ENCODE measurements at places on chromosomes 16 and 17.

DNA sequence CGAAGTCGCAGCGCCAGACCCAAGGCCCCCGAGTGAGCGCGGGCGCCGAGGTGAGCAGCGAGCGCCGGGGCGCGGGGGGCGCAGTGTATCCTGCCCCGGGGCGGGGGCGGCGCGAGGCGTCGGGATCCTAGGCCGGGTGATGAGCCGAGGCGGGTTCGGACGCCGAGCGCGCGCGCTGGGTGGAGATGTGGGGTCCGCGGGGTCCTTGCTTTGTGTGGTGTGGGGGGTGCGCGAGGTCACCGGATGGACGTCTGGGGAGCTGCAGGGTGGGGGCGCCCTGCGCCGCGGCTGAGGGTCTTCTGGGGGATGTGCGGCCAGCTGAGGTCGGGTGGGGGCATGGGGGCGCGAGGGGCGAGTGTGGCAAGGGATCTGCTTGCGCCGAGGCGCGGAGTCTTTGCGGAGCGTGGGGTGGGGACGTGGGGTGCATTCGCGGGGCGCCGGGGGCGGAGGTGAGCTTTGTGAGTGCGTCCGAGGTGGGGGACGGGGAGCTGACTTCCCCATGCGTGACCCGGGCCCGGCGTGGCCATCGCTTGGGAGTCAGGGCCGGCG is 560 bp downstream of the RAI1 start:
- peak; percentile 45 for DNase-seq

- DNase-seq: no peak
These were observed 63.2 kb downstream of the ENGASE start for GRCh38 chr17:79137789-79138165.

DNA sequence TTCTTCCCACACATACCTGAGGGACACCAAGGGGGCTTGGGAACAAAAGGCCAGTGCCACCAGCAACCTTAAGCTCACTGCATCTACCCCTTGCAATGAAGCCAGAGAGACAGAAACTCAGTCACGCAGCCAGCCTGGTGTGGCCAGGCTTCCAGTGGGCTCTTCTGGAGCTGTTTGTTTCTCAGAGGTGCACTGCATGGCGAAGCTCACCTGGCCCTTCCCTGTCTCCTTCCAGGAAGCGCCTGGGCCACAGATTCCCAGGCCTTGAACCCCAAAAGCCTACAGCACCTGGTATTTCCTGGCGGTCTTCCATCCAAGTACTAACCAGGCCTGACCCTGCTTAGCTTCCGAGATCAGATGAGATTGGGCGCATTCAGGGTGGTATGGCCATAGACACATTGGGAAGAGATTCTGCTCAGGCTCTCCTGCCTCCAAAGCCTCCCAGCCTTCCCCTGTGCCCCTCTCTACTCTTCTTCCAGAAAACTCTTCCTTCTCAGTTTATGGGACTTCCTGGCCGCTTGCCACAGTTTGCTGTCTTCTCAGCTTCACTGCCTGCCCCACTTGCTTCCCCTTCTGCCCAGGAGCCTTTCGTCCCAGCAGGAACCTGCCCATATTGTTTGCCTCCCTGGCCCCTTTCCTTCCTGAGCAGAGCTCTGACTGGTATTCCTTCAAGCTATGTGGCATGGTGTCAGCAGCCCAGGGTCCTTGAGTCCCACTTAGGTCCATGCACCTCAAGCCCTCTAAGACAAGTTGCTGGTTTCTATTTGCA is 1.6 kb downstream of the CISD3 start:
- DNase-seq: no peak

- no peak for DNase-seq
These were observed 50.2 kb upstream of the SLC12A3 start for GRCh38 chr16:56814537-56815432.

DNA sequence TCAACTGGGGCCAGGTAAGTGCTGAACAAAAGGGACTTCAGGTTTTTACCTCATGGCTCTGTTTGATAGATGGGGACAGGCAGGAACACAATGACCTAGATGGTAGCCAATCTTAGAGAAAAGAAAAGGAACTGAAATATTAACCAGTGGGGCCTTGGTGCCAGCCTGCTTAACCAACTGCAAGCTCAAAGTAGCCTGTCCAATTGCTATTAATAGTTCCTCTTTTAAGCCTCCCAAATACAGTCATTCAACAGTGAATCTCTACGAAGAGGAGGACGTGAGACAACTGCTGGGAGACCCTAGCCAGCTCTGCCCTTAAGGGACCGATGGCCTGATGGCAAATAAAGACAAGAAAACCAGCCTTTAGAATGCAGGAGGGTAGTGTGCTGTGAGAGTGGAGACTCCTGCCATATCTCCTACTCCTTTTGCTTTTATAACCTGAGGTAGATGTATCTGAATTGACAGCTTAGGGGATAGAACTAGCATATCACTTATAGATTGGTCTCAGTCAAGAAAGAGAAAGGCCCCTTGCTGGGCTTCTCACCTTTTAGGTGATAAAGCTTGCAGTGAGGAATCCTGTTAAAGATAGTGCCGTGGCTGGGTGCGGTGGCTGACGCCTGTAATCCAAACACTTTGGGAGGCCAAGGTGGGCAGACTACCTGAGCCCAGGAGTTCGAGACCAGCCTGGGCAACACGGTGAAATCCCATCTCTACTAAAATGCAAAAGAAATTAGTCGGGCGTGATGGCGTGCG is 28.3 kb downstream of the ARSG start:
- DNase-seq: no peak

DNA sequence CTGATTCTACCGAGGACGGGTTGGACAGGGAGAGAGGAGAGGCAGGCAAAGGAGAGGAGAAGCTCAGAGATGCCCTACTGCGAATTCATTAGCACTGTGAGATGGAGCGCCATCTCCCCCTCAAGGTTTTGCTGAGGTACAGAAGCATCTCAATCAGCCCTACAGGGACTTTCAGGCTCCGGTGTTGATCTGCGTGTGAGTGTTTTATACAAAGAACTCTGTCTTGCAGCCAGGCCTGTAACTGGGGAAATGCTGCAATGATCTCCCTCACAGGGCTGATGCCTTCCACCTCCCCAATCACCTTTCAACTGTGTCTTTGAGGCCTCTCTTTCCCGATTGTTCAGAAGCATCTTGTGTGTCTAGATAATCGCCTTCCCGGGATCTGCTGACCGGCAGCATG is 74.8 kb downstream of the IRX6 start:
- no peak for DNase-seq

DNA sequence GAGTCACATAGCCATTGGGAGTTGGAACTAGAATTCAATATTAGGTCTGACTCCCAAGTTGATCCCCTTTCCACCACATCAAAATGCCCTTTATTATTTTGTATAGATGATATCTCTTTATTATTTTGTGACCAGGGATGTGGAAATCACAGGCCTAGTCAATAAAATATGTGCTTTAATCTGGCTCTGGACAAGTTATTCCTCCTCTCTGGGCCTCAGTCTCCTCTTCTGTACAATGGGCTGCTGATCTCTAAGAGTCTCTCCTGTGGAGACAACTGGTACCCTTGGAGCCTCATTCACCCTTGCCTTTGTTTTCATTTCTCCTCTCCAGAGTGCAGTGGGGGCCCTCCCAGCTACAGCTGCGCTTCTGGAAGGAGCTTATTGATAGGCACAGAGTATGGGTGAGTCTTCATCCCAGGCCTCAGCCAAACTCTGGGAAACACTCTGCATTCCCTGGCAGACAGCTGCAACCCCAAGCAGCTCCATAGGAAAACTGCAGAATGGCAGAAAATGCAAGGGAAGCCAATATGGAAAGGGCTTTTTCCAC is 4.3 kb upstream of the ABAT start:
- DNase-seq: no peak

GRCh38 chr16:82892324-82892723 is 265.6 kb downstream of the CDH13 start:
- DNase-seq: no peak

GRCh38 chr17:80261159-80261894 is 675 bp downstream of the RNF213 start:
- DNase-seq: no peak

DNA sequence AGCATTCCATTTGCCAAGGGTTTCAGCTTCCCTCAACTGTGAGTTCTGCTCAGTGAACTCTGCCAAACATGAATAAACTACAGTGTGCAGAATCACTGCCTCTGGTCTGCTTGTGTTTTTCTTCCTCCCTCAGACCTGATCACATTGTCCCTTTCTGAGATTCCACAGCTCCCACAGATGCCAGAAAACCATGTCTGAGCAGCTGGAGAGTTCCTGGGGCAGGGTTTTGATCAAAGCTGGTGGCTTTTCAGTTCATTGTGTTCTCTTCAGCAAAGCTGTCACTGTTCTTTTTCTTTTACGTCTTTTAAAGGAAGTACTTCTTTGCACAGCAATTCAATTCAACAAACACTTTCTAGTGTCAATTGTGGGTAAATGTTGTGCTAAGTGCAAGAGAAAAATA is 555.8 kb downstream of the RBFOX1 start:
- no peak for DNase-seq

GRCh38 chr16:61590577-61590976 is 445.7 kb downstream of the CDH8 start:
- no peak for DNase-seq

- DNase-seq: no peak
These were observed 29.8 kb downstream of the TTYH2 start for GRCh38 chr17:74243013-74243755.

- no peak for DNase-seq
These were observed 263.5 kb upstream of the AXIN2 start for GRCh38 chr17:65824901-65825300.

DNA sequence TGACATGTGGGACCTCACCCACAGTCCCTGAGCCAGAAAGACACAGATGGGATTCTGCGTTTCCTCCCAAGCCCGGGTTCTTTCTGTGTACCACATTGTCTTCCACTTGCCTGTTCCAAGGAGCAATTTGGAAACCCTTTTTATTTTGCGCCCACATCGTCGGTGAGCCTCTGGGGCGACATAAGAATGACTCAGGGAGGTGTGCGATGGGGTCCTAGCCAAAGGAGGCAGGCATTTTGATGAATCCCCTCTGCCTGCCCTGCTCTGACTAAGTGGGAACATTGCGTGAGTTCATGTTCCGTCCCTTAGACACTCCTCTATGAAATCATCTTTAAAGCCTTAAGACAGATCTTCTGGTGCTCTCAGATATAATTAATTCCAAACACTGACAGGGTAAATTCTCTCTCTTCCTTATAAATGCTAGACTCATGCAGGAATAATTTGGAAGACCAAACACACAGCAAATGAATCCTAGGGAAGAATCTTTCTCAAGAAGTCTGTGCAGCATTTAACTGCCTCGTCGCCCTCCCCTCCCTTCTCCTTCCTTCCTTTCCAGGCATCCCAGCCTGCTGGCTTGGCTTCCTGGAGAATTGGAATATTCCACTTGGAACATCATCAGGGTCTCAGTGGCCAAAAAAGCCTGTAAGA is 52.7 kb upstream of the FOXF1 start:
- no peak for DNase-seq

- no peak for DNase-seq
These were observed 16.6 kb downstream of the MYO15B start for GRCh38 chr17:75604034-75604695.

DNA sequence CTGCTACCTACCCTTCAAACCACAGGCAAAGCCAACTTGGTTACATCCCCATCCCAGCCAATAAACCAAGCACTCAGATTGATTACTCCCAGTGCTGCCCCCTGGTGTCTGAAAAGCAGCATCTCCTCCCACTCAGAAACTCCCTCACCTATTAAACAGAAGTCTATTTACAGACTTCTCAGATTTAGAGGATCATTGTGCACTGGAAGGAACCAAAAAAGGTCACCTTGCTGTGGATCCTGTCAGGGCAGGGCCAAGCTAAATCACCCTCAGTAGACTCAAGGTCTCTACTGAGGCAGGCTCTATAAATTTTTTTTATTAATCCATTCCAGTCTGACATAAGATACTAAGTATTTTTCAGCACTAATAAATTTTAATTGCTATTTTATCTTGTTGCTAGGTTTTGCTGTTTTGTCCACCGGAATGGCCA is 17.6 kb downstream of the HIGD1B start:
- peak; percentile 47 for DNase-seq

- DNase-seq: no peak
These were observed 1.6 kb downstream of the EIF4A3 start for GRCh38 chr17:80145076-80146075.

DNA sequence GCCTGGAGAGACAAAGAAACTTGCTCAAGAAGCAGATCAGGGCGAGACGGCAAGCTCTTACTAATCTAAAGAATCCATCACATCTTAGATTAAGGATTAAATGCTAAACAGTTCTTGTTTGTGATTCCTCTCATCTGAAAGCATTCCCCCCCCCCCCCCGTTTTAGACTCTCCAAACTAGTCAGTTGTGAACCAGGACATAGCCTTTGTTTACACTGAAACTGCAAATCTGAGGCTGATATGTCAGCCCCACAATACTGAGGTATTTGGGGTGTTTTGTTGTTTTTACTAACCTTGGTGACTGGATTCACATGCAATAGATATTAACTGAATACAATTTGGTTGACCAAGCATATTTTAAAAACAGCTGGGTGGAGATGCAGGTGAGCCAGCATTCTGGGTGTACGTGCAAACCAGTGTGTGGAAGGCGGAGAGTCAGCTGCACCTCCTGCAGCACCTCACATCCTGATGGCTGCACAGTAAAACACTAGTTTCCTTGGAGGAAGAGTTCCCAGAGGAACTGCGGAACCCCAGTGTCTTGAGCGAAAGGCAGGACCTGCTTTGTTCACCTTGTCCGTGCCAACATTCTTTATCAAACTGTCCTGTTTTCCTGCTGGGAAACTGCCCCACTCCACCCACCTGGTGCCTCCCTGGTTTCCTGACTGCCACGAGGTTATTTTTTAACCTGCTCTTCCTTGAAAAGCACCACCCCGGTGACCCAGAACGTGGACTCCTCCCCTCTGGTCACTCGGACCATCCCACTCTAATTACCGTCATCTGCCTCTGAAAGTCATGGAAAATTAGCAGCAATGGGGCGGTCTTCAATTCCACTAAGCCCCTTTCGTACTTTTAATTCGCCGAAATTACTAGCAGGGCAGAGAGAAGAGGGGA is 1.2 kb upstream of the YPEL2 start:
- DNase-seq: no peak

GRCh38 chr17:46944931-46945330 is 22.0 kb downstream of the GOSR2 start:
- no peak for DNase-seq

DNA sequence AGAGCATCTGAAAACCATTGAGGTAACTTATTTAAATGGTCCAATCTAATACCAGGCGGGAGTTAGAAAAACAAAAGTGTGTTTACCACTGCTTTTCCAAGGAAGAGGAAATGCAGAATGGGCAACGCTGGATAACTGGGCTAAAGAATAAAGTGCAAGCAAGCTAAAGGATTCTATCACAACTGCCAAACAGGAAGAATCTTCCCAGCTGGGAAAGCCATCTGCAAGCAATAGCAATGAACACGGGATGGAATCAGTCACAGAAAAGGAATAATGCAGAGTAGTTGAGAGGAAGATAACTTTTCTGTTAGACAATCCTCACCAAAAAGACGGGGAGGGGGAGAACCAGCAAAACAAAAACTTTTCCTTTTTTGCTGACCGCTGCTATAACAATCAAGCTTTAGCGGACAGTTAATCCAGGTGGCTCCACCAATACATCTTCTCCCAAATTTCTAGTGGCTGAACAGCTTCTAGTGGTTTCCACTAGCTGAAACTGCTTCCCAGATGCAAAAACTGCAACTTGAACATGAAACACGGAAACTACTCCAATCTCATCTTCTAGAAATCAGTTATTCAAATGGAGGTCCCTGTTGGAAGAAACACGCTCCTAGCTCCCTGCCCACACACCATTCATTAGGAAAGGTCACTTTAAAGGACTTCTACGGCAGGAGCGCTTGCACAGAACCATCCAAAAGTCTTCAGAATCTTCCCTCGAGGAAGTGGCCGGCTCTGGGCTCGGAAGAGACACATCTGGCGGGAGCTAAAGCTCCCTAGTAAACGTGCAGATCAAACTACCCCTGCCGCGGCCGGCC is 929 bp downstream of the TMEM11 start:
- DNase-seq: no peak
